ENCODE measurements at places on chromosomes 5 and 9.

- no peak for DNase-seq
Observed at GRCh38 chr9:131724683-131725082, 15.2 kb downstream of the RAPGEF1 start.

- DNase-seq, result no peak
Observed at GRCh38 chr9:90137801-90138200, 504.8 kb downstream of the DIRAS2 start.

GRCh38 chr5:513216-514100, 10.8 kb downstream of the SLC9A3 start:
- no peak for DNase-seq

GRCh38 chr9:26159575-26160392, 481.5 kb upstream of the TUSC1 start:
- DNase-seq, result no peak

DNA sequence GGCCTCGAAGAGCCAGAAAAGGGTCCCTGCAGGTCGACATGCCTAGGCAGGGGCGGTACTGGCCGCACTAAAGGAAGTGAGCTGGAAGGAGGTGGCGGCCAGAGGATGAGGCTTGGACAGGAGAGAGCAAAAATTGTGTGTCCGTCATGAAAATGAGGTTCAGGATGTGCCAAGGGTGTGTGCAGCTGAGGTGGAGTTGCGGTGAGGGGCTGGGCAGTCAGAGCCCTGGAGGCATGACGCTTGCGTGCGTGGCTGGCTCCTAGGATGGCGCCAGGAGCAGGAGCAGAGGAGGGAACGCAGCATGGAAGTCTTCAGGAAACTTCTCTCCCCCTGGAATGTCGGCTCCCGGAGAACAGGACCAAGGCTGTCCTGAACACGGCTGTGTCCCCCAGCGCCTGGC, 5.5 kb upstream of the PDLIM7 start:
- no peak for DNase-seq

DNA sequence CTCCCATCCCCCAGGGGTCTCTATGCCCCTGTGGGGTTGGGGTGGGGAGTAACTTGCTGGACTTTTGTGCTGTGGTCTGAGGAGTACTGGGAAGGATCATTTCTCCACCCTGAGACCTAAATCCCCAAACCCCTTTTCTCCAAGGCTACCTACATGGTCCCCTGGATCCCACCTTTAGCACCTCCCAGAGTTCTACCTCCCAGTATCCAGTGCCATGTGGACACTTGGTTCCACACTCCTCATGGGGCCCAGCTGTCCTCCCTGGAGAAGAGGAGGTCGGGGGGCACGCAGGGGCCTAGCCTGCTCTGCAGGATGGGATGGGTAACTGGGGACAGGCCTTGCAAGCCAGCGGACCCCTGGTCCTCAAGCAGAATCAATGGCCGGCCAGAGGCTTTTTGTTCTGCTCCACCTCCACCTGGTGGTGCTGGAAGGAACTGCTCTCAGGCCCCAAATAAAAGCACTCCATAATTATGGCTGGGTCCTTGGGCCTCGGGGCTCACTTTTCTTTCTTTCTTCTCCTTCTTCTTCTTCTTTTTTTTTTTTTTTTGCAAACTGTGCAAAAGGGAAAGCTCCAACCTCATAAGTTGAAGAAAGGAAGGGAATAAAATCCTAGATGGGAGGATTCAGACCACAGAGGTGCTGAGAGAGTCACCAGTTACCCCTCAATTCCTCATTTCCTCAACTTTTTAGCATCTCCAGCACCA, 68.4 kb downstream of the PSD2 start:
- DNase-seq, result no peak

DNA sequence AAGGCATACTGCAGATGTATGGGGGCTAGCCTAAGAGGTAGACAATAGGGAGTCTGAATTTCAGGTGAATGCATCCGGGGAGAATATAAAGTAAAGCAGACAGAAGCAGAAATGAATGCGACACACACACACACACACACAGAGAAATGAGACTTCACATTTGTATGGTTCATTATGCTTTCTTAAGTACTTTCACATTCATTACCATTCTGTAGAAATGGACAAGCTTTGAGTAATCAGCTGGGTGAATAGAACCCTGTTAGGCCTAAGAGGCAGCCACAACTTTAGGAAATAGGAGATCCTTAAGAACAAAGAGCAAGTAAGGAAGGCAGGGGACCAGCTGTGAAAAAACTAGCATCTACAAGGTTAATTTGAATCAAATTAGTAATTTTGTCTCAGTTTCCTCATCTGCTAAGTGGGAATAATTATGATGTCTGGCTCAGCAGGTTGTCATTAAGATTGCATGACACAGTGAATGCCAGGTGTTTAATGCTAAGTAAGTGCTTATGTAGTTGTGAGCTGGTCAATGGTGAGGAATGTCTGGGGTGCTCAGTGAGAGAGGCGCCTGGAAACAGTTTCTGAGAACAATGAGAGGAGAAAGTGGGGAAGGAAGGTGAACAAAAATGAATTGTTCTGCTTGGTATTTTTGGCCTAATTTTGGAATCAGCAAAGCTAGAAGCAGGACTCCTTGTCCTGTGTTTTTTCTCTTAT, 265.8 kb upstream of the CLINT1 start:
- DNase-seq, result no peak

DNA sequence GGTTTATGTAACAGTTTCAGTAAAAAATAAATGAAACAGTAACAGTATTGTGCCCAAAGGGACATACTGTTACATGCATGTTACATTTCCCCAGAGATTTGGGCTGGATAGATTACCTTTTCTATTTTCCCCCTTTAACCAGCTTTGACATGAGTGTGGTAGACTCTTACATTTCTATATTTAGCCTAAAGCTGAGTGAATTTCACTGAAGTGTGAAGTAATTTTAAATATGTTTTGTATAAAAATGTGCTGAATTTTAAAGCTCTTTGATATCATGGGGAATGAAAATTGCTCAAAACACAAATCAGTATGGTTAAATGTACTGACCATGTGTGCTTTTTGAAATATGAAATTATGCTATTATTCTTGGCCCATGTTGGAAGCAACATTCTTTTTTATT, 122.3 kb upstream of the CDH10 start:
- no peak for DNase-seq
